COLO829 (cell line): ENCODE measurements at places on chromosomes 4 and X.
A peak's percentile ranks its signal among the peaks of the same experiment; 100 is the strongest.

DNA sequence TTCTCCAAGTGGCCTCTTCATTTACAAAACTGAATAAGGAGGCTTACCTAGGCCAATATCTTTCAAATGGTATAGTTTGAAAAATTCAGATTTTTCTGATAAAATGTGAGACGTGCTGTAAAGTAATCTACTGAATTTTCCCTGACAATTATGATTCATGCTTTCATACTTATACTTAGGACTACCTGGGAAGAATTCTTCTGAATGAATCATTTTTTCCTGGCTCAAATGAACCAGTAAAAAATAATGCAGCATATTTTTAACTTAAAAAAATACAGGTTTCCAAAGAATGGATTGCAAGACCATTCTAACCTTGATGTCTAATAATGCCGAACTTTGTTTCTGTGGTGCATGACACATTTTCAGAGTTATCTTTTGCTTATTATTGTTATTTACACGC is 375.4 kb downstream of the ZNF674 start:
- DNase-seq: no peak

DNA sequence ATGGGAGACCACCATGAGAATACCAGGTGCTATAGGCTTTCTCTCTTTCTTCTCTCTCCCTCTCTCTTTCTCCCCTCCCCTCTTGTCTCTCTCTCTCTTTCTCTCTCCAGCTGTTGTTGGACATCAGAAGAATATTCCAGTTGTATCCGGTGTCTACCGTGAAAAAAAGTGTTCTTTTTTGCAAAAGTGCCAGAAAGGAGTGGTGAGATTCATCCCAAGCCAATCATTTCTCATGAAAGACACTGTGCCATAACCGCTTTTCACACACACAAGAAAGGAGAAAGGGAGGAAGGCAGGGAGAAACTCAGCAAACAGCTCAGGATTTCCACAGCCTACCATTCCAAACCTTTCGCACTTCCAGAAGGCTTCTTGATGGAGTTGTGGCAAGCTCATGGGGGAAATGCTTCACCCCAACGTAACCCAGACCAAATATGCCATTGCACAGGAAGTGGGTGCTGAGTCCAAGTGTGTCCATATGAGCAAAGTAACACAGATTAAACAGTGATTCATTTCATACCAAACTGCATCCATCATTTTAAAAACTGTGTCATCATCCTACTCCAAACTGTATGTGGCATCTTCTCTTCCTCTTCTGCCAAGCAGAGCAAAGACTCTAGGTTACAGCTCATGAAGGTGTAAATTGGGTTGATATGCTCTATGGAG is 224.0 kb downstream of the APBB2 start:
- no peak for DNase-seq

DNA sequence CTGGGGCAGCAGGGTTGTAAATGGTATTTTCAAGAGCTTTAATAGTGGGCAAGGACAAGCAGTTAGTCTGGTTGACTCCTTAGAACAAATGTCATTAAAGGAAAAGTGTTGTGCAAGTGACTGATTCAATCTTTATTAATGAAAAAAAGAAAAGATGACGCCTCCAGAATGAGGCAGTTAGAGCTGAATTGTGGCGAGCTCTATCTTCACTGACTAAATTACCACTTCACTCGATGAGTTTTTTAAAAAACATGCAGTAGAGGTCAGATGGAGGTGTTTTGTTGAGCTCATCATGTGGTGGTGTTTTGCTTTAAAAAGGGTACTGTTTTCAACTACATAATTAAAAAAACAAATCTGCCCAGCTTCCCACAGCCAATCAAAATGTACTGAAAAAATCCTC is 28.1 kb upstream of the TENM3 start:
- DNase-seq: no peak

GRCh38 chrX:28391528-28391927 is 195.7 kb upstream of the IL1RAPL1 start:
- no peak for DNase-seq

GRCh38 chr4:8613421-8614364 is 21.1 kb downstream of the CPZ start:
- DNase-seq: no peak

GRCh38 chr4:24877868-24878635 is 34.8 kb downstream of the CCDC149 start:
- no peak for DNase-seq

GRCh38 chr4:74770226-74770910 is 24.0 kb downstream of the BTC start:
- no peak for DNase-seq

GRCh38 chr4:162403932-162404331 is 240.1 kb upstream of the FSTL5 start:
- DNase-seq: no peak

- no peak for DNase-seq
Observed at GRCh38 chr4:138592796-138593195, 350.6 kb upstream of the SLC7A11 start.

GRCh38 chr4:46922205-46922604 is 13.2 kb upstream of the COX7B2 start:
- no peak for DNase-seq

DNA sequence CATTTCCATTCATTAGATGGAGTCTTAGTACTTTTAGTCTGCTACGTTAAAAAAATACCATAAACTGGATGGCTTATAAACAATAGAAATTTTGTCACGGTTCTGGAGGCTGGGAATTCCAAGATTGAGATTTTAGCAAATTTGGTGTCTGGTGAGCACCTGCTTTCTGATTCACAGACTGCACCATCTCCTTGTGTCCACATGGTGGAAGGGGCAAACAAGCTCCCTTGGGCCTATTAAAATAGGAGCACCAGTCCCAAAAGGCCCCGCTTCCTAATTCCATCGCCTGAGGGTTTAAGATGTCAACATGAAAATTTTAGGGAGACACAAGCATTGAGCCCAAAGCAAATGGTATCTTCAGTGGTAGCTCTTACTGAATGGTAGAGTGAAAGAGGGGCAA is 120.5 kb upstream of the MAP9 start:
- DNase-seq: no peak

- no peak for DNase-seq
Observed at GRCh38 chr4:102734591-102735385, 26.0 kb downstream of the MANBA start.

DNA sequence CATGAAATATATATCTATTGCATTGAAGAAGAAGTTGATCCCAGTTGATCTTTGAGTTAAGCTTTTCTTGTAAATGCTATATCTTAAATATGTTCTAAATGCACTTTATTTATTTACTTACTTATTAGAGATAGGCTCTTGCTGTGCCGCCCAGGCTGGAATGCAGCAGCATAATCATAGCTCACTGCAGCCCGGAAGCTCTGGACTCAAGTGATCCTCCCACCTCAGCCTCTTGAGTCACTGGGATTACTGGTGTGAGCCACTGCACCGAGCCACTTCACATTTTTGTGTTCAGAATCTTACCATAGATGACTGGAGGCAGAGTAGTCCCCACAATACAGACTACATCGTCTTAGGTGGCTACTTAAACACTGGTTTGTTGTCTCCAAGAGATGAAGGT is 324.3 kb upstream of the SLIT2 start:
- DNase-seq: no peak

DNA sequence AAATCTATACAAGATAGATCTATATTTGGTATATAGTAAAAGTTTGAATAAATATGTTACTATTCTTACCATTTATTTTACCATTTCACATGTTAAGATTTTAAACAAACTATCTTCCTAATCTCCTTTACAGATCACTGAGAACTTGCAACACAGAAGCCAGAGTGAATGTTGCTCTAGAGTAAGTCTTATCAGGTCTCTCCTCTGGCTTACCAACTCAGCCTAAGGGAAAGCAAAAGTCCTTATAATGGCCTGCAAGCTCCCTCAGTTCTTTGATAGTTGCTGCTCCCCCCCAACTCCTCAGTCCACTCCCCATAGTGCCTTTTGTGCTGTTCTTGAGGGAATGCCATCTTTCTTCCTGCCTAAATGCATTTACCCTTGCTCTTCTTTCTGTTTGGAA is 25.7 kb upstream of the SLC7A11 start:
- DNase-seq: no peak

DNA sequence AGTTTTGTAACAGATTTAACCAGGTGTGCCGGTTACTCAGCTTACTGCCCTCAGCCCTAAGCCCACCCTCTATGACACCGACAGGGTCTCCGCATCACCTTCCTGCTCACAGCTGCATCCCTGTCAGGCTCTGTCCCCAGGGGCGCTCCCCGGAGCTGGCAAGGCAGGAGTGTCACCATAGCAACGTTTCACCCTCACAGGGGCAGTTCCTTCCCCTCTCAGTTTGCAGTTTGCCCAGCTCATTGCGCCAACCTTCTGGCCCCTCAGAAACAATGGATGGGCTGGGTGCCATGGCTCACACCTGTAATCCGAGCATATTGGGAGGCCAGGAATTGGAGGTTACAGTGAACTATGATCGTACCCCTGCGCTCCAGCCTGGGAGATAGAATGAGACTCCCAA is 42.6 kb downstream of the RGS12 start:
- DNase-seq: no peak

- no peak for DNase-seq
Observed at GRCh38 chr4:55367084-55367722, 21.2 kb downstream of the SRD5A3 start.

DNA sequence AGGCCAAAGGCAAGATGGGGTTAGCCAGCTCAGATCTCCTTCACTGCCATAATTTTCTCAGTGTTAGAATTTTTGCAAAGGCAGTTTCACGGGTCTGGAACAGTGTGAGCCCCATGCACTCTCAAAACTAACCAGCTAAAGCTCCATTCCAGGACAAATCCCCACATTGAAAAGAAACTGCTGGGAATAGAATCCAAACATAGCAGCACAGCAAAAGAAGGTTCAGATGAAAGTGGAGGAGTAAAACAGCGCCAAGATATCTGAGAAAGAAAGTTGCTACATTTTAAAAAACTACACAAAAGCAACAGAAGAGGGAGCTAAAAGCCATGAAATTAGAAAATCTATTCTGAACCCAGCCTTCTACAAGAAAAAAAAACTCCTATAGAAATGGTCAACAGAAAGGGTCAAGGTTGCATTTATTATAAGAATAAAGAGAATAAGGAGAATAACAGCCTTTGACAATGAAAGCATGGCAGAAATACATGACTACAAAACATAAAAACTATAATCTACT is 39.6 kb upstream of the SLC7A3 start:
- peak; percentile 43 for DNase-seq
